Fibroblast of pulmonary artery (primary cell): ENCODE measurements at places on chromosomes 1 and 21.

- no peak for DNase-seq
Measured at GRCh38 chr1:203475012-203475981, at the start of gene PRELP. PRELP (plus strand) TSS chr1:203475806; CDS start chr1:203483185, 7,379 bp downstream.

DNA sequence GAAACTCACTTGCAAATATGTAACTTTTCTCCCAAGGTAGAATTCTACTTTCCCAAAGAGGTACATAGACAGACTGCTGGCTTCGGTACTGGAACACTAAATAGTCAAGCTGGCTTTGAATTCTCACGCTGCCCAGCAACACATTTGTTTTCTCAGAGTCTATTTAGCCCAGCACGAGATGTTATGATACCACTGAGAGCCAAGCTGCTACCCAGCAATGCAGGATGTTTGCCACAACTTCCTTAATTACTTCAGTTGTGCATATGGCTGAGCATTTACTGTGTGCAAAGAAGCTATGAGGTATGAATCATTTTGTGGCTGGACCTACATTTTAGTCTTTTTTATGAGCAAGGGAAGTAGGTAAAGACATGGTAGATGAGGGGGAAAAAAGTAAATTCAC is 793.2 kb downstream of the PLA2G4A start:
- no peak for DNase-seq

DNA sequence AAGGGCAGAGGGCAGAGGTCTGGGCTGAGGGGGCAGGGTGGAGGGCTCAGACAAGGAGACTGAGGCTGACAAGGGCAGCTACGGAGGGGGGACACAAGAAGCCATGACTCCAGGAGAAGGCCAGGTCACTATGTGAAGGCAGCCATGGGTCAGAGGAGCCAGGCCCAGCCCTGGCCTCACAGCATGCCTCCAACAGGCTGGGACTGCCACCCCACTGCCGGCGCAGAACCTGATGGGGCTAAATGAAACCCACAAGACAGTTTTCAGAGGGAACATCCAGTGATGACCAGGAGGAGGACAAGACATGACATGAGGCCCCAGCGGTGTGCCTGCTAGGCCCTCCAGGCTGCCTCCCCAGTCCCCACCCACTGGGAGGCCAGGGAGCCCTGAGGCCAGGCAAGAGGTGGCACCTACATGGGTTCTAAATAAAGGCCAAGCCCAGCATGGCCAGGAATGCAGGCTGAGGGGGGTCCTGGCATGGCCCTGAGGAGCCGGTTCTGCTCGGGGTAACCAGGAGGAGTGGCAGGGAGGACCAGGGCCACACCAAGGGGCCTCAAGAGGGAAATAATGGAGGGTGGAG is 27.3 kb upstream of the LSS start:
- DNase-seq, result no peak

- DNase-seq, result no peak
Measured at GRCh38 chr1:232596666-232597303, 33.1 kb downstream of the SIPA1L2 start.

- DNase-seq, result peak; percentile 64
Measured at GRCh38 chr1:209409780-209410179, 173.7 kb upstream of the CAMK1G start.

GRCh38 chr1:7292714-7293419 is 478.2 kb upstream of the VAMP3 start:
- no peak for DNase-seq

GRCh38 chr1:78619803-78620579 is at the start of gene IFI44L:
IFI44L (plus strand) TSS chr1:78620448; CDS start chr1:78627916, 7,468 bp downstream.
- DNase-seq, result peak; percentile 76

DNA sequence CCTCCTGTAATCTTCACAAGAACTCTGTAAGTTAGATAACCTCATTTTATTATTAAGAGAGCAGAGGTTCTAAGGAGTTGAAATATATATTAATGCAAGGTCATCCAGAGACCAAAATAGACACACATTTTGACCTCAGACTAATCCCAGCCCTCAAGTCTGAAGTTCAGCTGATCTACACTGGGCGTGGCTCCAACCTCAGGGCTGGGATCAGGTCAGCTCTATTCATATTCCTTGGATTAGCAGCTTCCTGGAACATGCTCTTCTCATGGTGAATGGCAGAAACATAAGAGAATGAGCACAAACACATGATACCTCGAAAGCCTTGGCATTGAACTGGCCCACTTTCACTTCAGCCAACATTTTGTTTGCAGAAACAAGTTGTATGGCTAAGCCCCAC is 200.8 kb upstream of the ST6GALNAC5 start:
- DNase-seq, result no peak

DNA sequence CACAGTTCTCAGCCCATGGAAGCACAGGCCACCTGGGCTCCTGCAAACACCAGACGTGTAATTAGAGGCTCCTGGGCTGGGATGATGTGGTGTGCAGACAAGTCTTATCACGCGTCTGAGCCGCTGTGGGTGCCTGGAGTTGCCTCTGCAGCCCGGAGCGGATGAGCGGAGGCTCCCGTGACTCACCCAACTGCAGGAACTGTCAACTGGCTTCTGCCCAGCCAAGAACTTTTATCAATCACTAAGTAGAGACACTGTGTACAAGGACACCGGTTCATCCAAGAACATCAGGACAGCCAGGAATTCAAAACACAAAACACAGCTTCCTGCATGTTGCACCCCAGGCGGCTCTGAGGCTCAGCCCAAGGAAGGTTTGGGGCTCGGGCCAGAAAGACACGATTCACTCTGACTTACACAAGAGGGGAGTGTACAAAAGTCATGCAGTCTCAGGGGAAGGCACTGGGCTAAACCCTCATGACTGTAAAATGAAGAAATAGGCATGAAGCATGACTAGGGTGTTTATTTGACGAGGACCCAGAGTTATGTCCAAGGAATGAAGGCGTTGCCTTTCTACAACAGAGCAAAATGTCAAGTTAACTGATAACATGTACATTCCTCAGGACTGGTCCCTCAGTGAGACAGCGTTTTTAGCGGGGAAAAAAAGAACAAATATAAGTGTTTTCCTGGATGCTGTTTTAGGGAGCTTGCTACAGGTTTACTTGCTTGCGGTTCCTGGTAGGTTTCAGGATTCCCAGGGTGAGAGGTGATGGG is 21.1 kb downstream of the ERRFI1 start:
- peak; percentile 99 for DNase-seq
